ENCODE measurements at places on chromosomes 1 and 21.

GRCh38 chr1:65269612-65270011 lies 39.7 kb upstream of the DNAJC6 start:
- no peak for DNase-seq

- DNase-seq, result no peak
Observed at GRCh38 chr1:234408757-234409156, 35.5 kb downstream of the COA6 start.

- DNase-seq, result no peak
Observed at GRCh38 chr1:218425647-218426342, 80.7 kb downstream of the TGFB2 start.

GRCh38 chr21:42214921-42215320 lies 4.0 kb upstream of the ABCG1 start:
- no peak for DNase-seq

GRCh38 chr1:47325528-47325927 lies 8.1 kb upstream of the CMPK1 start:
- no peak for DNase-seq

GRCh38 chr1:43381612-43382011 lies 8.0 kb downstream of the MED8 start:
- DNase-seq, result no peak

- DNase-seq, result no peak
Observed at GRCh38 chr1:72230746-72231145, 51.6 kb downstream of the NEGR1 start.

GRCh38 chr1:48841966-48842365 lies 65.3 kb upstream of the BEND5 start:
- DNase-seq, result no peak

DNA sequence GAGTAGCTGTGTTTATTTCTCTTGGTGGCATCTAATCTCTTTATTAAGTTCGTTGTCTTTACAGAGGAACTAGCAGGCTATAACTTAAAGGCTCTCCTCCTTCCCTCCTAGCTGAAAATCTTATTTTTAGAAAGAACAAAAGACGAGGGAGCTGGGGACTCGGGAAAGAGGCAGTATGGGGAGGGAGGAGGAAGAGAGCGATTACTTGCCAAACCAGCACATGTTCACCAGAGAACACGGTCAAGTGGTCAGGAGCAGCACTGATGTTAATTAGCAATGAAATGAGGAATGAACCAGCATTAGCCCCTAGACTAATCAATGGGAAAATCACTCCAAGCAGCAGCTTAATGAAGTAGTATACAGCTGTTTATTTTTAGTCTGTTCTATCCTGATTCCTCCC lies 171.3 kb upstream of the ESRRG start:
- DNase-seq, result no peak

DNA sequence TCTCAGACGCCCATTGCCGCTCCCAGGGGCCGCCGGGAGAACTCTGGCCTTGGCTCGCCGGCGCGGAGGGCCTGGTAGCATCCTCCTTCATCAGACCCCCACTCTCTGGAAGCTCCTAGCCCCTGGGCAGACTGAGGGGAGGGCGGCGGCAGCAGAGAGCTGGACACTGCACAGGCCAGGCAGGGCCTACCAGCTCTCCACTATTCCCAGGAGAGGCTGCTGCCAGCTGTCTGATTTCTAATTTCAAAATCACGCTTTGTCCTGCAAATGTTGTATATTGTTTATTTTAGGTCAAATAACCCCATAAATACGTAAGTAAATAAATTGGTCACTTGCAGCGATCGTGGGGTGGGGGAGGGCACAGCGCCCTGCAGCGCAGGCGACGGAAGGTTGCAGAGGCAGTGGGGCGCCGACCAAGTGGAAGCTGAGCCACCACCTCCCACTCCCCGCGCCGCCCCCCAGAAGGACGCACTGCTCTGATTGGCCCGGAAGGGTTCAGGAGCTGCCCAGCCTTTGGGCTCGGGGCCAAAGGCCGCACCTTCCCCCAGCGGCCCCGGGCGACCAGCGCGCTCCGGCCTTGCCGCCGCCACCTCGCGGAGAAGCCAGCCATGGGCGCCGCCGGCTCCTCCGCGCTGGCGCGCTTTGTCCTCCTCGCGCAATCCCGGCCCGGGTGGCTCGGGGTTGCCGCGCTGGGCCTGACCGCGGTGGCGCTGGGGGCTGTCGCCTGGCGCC lies at the start of gene MTARC1:
Gene MTARC1 (plus strand): TSS at position 577 of the 732 bp plus-strand sequence. CDS start 32 bp downstream, at position 609.
- DNase-seq, result peak; percentile 11

DNA sequence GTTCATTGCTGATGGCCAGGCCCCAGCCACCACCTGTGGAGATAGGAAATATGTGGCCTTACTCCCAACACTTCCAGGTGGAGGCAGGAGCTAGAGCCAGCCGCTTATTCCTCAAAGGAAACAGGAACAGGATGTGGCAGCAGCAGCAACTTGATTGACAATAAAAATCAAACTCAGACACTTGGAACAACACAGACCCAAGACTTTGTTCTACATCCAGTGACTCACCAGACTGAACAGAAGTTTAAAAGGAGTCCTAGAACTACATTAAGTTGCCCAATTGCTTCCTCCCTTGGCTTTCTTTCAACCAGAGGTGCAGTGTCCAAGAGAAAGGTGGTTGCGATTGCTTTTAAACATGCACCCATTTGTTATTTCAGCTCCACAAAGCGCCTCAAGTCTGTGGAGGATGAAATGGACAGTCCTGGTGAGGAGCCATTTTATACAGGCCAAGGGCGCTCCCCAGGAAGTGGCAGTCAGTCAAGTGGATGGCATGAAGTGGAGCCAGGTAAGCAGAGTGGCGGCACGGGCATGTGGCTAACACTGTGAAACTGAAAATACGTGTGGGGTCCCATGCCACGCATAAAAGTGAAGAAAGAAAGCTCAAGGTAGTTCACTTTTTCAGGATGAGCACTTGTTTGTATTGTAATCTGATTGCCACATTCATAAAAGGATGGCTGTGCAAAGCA lies 276.6 kb downstream of the NFIA start:
- no peak for DNase-seq

GRCh38 chr1:175749075-175749474 lies 5.7 kb upstream of the TNR start:
- DNase-seq, result no peak

- no peak for DNase-seq
Observed at GRCh38 chr1:178385662-178386061, 111.1 kb downstream of the CLEC20A start.

DNA sequence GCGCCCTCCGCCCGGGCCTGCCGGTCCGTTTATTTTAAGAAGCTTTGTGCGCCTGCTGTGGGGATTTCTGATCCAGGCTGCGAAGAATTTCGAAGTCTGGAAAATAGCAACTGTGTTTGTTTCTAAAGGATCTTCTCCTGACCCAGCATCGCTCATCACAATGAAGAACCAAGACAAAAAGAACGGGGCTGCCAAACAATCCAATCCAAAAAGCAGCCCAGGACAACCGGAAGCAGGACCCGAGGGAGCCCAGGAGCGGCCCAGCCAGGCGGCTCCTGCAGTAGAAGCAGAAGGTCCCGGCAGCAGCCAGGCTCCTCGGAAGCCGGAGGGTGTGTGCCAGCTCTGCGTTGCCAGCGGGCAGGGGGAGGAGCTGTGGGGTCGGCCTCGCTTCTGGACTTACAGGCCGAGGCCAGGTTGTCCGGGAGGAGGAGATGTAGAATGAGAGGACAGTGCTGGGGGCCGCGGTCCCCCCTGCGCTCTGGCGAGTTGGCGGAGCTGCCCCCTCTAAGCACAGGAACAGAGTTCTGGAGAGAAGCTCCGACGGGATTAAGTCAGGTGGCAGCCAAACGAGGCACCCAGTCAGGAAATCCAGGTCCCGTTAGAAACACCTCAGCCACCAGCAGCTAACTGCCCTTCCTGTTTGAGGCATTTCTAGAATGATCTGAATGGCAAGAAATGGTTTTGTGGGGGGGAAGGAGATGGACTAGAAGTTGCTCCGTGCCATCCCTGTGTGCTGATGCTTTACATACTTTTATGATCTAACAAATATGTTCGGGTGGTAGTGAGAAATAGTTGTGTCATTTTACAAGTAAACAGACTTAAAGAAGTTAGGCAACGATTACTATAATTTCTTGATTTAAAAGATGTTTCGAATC lies 948 bp downstream of the TXLNA start:
- no peak for DNase-seq

DNA sequence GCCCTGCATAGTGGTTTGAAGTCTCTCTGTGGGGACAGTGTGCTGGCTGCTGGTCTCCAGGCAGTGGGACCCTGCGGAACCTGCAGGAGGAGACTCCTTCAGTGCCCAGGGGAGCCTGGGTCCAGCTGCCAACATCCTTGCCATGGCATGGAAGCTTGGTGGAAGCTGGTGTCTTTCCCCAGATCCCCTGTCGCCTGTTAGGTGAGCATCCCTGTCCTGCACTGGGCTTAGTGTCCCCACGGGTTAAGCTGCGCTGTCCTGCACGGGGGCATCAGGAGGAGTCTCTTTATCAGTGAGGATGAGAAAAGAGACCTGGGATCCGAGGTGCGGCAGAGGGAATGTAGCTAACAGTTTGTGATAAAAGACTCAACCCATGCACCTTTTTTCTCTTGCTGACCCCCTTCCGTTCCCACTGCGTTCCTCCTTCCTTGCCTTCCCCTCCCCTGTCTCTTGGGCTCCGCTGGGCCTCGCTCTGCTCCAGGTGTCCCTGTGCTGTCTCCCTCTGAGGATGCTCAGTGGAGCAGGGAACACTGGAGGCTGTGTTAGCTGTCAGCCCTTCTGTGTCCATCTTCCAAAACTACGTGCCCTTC lies 59.3 kb downstream of the SLC37A1 start:
- DNase-seq, result no peak

- DNase-seq, result no peak
Observed at GRCh38 chr1:175317779-175318178, 125.2 kb upstream of the KIAA0040 start.

- DNase-seq, result no peak
Observed at GRCh38 chr21:26096494-26097371, 73.8 kb downstream of the APP start.

- no peak for DNase-seq
Observed at GRCh38 chr1:192147696-192148095, 10.6 kb upstream of the RGS18 start.

GRCh38 chr1:232909752-232910151 lies 40.7 kb upstream of the NTPCR start:
- no peak for DNase-seq

- no peak for DNase-seq
Observed at GRCh38 chr1:43924516-43924915, 9.1 kb upstream of the ARTN start.

GRCh38 chr1:32538887-32539583 lies at the start of gene ZBTB8A:
Gene ZBTB8A, plus strand, starts transcription at chr1:32539427. Its CDS starts 53,505 bp downstream, at chr1:32592932.
- no peak for DNase-seq

DNA sequence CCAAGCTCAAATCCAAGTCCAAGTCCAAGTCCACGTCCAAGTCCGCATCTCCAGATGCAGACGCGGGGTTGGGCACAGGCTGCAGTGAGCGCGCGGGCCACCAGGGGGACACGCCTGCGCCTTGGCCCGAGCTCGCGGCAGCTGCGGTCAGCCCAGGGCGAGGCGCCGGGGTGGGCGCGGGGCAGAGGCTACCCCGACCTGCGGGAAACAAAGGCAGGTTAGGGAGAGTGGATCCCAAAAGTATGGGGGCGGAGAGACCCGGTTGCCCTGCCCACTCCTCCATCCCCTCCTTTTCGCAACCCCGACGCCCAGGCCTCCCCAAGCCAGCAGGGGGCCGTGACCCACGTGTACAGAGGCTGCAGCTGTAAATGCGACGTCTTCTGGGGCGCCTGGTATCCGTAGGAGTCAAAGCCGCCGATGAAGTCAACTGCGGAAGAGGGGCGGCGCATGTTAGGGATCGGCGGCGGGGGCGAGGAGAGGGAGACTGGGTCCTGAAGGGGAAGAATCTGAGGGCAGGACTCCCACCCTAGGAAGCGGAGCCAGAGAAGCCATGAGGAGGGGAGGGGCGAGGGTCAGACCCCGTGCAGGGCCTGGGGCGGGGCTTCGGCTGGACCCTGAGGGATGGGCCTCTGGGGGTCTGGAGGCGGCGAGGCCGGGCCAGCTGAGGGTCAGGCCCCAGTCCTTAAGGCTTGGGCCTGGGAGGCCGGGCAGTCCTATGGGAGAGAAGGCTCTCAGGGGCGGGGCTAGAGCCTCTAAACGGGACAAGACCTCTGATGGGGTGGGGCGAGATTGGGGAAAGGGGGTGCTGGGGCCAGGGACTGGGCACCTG lies 58.0 kb downstream of the NKAIN1 start:
- DNase-seq, result no peak

DNA sequence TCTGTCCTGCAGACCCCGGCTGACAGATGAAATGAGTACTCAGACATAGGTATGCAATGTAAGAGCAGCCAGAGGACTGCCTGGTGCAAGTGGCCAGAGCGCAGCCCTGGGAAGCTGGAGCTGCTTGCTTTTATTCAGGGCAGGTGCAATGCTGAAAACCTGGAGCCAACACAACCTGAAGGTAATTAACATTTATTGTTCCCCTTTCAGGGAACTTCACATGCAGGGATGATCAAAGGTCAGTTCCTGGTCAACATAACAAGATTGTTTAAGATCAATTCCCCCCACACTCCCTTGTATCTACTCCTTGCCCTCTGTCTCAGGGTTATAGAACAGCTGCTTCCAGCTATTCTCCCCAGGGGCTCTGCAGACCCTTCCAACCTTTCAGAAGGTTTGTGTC lies 48.7 kb upstream of the PRELP start:
- no peak for DNase-seq

DNA sequence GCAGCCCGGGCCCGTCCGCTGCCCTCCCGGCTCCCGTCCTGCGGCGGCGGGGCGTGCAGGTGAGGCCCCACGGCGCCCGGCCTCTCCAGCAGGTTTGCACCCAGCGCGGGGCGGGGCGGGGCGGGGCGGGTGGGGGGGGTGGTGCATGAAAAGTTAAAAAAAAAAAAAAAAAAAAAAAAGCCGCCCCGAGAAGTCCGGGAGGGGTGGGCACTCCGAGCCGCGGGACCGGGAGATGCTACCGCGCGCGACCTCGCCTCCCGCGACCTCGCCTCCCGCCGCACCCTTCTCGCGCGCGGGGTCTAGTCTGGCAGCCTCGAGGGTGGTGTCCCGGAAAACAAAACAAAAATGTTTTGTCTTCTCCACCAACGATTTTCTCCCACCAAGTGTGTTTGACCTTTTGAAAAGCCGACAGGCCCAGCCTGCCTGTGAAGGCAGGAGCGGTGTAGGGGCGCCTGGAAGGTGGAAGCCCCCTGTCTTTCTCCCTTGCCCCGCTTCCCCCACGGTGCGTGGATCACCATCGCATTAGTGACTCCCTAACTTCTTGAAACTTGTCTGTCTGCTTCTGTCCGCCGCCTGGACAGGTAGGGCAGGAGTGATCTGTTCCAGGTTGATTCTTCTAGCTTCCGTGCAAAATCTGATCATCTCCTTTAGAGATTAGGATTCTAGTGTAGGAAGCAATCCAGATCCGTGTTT lies 569 bp downstream of the RCAN3 start:
- DNase-seq, result no peak

- DNase-seq, result no peak
Observed at GRCh38 chr1:47656719-47657685, 219.2 kb downstream of the FOXD2 start.

GRCh38 chr1:223831755-223832636 lies 13.8 kb downstream of the TP53BP2 start:
- no peak for DNase-seq

GRCh38 chr1:181483285-181484195 lies at the start of gene CACNA1E:
Gene CACNA1E, plus strand, starts transcription at chr1:181483517. Its CDS starts 228 bp downstream, at chr1:181483745.
- no peak for DNase-seq

- DNase-seq, result no peak
Observed at GRCh38 chr1:54836594-54836993, 35.5 kb upstream of the TTC22 start.

- DNase-seq, result no peak
Observed at GRCh38 chr1:206736878-206737728, 33.5 kb upstream of the IL19 start.

All from NCI-H524 treated with DMSO at 0.1 percent for 48 hours (cell line).